Naive thymus-derived CD4-positive, alpha-beta T cell (primary cell): ENCODE measurements at places on chromosomes 2 and 18. TPM values are rescaled to one million over a fixed set of nuclear protein-coding genes. Genes with fewer than 3 reads are reported as not detected.

Gene ASPRV1
- 1.2 TPM for polyA plus RNA-seq

Gene G6PC2
- polyA plus RNA-seq: not detected

Gene TM4SF20
- polyA plus RNA-seq: 0.09 TPM

GRCh38 chr2:171393487-171393886, 40.3 kb downstream of the METTL8 start:
- H3K4me1 ChIP-seq: no peaks in the 10 kb centered on the region
- H3K27ac ChIP-seq: no peak overlapping the region
- H3K4me3 ChIP-seq: no peak overlapping the region
- DNase-seq: no peak
- H3K27me3 ChIP-seq: no peaks in the 10 kb centered on the region
- H3K36me3 ChIP-seq: no peaks in the 10 kb centered on the region
